ENCODE measurements at places on chromosomes 4 and X.

DNA sequence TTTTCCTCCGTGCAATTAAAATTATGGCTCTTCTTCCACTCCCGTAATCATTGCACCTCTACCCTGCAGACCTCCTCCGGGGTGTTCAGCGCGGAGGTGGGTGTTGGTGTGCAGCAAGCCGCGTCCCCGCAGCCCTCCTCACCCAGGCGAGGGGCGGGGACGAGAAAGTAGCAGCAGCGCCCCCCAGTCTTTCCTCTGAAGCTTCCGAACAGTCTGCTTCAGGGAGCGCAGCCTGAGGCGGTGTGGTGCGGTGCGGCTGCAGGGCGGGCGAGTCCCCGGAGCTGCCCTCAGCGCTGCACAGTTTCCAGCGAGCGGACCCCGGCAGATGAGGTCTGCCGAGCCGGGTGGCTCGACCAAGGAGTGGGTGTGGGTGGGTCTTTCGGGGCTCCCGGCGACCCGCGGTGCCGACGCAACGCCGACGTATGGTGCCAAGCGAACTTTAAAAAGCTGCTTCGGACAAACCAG, at the start of gene FRAS1:
Gene FRAS1, plus strand, starts transcription at position 189 of the 465 bp plus-strand sequence. CDS start 687 bp downstream, outside the sequence.
- peak; percentile 33 for DNase-seq

- no peak for DNase-seq
Measured at GRCh38 chr4:189787216-189788031, 153.2 kb upstream of the FRG1 start.

DNA sequence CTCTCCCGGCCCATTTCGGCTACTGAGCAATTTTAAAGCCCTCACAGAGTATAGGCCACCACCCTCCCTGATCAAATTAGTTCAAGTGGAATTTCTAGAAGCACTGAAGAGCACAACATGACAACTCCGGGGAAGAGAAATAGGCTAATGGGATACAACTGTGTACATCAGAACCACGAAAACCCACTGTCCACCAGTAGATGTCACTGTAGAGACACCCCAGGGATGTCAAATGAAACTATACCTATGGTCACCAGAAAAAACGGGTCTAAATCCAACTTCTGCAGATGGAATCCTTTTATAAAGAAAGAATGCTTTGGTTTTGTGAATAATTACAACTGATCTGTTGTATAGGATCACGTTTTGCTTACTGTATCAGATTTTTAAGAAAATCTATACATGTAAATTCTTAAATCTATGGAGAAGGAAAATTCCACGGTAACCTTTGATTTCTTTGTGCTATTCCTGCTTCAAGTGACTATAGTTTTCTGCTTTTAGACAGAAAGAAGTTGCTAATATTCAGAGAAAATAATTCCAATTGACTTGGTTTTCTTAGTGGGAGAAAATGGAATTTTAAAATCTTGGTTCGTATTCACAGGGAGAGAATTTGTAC, 29.5 kb upstream of the MAP3K15 start:
- DNase-seq: peak; percentile 24

DNA sequence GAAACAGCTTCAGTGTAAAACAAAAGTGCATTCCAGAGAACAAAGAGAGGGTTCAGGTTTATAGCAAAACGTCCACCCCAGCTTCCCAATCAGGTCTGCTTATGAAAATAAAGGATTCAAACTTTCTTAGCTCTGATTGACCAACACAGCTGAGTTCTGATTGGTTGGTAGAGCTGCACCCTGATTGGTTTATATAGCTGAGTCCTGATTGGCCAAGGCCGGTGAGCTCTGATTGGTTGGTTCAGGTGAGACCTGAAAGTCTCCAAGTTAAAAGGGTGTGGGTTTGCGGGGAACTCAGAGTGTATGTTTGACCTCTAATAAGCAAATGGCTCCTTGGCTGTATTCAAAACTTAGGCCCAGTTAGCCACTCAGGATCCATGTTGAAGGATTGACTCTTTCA, 20.9 kb downstream of the CLRN2 start:
- DNase-seq: no peak

- DNase-seq: no peak
Measured at GRCh38 chr4:164508097-164508496, 245.8 kb upstream of the SMIM31 start.

DNA sequence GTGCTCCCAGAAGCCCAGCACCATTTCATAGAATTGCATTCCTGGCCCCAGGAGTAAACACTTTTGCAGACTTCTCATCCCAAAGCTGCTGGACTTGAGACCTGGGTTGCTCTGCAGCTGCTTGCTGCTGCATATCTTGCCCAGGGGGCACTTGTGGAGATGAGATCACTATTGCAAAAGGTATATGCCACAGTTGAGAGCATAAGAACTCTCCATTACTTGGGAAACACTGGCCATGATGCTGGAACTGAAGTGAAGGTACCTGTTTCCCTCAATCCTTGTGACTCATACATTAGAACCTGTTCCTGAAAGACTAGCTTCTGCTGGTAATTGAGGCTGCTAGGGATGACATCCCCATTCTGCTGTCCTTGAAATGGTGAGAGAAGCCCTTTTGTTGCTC, 43.1 kb upstream of the WDR1 start:
- DNase-seq: no peak

GRCh38 chrX:153801669-153802068, 7.2 kb downstream of the SSR4 start:
- no peak for DNase-seq

DNA sequence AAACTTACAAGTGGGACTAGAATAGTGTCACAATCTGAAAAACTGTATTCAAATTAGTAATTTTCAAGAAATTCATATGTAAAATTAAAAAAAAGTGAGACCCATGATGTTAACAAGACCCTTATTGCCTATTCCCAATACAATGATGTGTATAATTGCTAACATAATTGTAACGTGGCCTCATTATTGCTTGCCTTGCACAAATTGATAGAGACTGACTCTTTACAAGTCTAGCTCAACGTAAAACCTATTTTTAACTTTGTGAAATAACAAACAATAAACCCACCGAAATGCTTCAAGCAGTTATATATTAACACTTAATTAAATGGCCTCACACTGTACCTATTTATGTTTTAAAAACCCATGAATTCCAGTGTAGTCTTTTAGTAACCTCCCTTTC, 312.5 kb downstream of the DACH2 start:
- DNase-seq: no peak

GRCh38 chrX:65720381-65720964, 53.0 kb downstream of the MSN start:
- no peak for DNase-seq

DNA sequence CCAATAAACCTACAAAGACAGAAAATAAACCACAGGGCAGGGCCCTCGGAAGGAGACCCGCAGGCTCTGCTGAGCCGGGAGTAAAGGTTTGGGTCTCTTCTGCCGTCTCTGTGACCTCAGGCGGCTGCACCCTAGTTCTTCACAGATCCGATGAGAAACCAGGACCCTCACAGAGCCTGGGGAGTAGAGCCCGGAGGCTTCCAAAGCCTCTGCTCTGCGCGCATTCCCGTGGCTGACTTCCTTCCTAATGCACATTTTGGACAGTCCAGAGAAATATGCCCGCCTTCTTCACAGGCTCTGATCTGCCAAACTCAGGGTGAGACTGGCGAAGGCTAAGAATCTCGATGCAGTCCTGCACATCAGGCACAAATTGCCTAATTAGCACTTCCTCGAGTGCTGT, 245.5 kb downstream of the EVC2 start:
- no peak for DNase-seq

DNA sequence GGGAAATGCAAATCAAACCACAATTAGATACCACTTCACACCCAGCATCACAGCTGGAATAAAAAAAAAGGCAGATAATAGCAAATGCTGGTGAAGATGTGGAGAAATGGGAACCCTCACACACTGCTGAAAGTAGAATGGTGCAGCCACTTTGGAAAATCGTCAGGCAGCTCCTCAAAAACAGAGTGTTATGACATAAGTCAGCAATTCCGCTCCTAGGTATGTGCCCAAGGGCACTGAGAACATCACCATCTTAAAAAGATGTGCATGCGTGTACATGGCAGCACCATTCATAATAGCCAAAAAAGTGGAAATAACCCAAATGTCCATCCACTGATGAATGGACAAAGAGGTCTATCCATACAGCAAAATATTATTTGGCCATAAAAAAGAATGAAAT, 28.0 kb downstream of the HMX1 start:
- no peak for DNase-seq

- no peak for DNase-seq
Measured at GRCh38 chr4:184451726-184452125, 22.6 kb downstream of the IRF2 start.

- no peak for DNase-seq
Measured at GRCh38 chr4:132346016-132346415, 803.1 kb upstream of the PCDH10 start.

GRCh38 chrX:100685284-100685996, 41.4 kb downstream of the SRPX2 start:
- DNase-seq: peak; percentile 58

GRCh38 chr4:85703096-85703495, 228.1 kb downstream of the ARHGAP24 start:
- no peak for DNase-seq

DNA sequence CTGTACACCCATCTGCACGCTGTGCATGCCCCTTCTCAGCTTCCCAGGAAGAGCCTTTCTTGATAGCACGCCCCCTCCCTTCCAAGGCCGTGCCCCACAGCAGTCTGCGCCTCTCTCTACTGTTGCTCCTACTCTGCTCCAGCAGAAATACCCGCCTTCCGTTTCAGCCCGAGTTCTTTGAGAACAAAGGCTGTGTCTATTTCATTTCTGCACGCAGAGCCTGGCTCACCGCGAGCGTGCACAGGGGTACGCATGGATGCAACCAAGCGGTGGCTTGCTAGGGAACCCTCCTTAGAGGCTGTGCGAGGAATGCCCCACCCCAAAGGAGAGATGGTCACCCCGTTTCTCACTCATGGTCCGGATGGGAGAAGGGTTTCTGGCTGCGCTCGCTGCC, 485 bp downstream of the AADAT start:
- no peak for DNase-seq

DNA sequence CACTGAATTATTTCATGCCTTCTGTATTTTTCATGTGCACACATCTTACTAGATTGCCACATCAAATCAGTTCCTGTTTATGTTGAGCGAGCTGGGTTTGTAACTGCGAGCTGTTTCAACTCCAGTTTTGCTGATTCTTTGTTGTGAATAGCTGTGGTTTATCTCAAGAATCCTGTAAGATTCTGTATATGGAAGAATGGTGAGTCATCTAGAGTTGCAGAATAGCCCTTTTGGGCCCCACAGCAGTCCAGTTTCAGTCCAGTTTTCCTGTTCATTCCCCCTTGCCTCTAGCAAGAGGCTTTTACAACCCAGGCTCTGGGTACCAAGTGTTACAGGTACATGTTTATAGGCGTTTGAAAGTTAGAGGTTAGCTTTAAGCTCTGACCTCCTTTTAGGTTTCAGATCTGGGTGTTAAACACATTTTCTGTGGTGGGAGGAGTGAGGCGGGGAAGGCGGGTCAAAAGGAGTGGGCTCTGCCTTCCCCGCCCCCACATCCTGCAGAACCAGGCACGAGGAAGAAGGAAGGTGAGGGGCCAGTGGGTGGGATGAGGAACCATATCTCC, 32.7 kb downstream of the TBC1D14 start:
- DNase-seq: peak; percentile 60

- no peak for DNase-seq
Measured at GRCh38 chr4:6271701-6272465, 2.2 kb downstream of the WFS1 start.

DNA sequence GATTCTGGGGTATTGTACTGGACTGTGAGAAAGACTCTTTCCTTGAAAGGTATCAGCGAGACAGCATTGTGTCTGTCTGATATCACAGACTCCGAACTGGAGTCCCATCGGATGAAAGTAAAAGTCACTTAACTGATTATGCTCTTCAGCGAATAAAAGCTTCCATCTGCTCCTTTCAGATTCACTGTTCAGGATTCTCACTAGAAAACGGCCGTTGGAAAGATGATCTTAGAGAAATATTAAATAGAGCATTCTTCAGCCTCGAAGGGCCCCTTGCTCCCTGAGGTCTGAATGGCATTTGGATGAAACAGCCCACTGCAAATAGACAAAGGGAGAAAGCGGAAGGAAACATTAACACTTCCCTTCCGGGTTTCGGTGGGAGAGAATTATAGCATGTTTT, 416.2 kb upstream of the PRKX start:
- no peak for DNase-seq

DNA sequence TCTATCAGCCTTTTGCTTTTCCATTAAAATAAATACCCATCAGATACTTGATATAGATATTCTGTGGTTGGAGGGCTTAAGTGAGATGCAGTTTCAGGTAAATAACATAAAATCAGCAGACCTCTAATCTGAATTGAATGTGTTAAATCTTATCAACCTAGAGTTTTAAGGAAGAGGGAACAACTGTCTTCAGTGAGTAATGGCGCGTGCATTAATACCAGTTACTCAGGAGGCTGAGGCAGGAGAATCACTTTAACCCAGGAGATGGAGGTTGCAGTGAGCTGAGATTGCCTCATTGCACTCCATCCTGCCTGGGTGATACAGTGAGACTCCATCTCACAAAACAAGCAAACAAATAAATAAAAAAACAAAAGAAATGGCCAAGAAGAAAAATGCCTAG, 54.3 kb downstream of the FAT4 start:
- DNase-seq: no peak

GRCh38 chr4:26397086-26397485, 76.3 kb downstream of the RBPJ start:
- DNase-seq: no peak

DNA sequence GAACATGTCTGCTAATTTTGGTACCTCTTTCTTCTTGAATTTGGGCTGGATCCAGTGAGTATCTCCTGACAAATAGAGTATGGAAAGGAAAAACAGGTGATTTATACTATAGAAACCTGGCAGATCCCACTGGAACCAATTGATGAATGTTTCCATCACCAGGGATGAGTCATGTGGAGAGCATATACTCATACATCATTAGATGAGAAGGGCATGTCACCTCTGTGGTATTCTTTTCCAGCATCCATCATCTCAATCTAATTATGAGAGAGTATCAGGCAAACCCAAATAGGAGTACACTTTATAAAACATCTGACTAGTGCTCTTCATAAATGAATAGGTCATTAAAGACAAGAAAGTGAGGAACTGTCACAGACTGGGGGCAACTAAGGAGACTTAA, 90.7 kb downstream of the CLDN22 start:
- DNase-seq: no peak

DNA sequence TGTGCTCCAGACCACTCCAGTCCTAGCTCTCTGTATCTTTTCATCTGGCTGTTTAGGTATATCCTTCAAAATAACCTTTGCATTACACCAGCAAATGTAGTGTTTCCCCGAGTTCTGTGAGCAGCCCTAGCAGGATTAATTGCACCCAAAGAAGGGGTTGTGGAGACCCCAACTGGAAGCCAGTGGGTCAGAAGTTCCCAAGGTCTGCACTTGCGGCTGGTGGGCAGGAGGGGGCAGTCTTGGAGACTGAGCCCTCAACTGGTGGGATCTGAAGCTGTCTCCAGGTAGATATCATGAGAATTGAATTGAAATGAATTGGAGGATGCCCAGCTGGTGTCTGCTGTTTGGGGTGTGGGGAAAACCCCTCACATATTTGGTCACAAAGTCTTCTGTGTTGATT, 1485.3 kb upstream of the TENM3 start:
- no peak for DNase-seq

GRCh38 chrX:110418316-110419235, 59.9 kb downstream of the RTL9 start:
- no peak for DNase-seq

- DNase-seq: no peak
Measured at GRCh38 chr4:6565691-6566390, 9.1 kb upstream of the MAN2B2 start.

Measured in stimulated activated naive CD8-positive, alpha-beta T cell treated with anti-CD3 and anti-CD28 coated beads, Interleukin-15, amount 100 ng/mL, for 72 hours (primary cell).